NCI-H345 (cell line): ENCODE measurements at places on chromosomes 1 and 21.
A peak's percentile ranks its signal among the peaks of the same experiment; 100 is the strongest.

GRCh38 chr21:45361033-45361997 is 43.6 kb upstream of the COL18A1 start:
- DNase-seq, result no peak

DNA sequence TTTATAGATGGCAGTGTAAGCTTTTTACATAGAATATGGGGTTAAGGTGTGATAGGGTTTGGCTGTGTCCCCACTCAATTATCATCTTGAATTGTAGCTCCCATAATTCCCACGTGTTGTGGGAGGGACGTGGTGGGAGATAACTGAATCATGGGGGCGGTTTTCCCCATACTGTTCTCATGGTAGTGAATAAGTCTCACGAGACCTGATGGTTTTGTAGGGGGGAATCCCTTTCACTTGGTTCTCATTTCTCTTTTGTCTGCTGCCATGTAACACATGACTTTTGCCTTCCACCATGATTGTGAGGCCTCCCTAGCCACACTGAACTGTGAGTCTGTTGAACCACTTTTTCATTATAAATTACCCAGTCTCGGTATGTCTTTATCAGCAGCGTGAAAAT is 290.3 kb upstream of the B3GALT2 start:
- DNase-seq, result no peak

DNA sequence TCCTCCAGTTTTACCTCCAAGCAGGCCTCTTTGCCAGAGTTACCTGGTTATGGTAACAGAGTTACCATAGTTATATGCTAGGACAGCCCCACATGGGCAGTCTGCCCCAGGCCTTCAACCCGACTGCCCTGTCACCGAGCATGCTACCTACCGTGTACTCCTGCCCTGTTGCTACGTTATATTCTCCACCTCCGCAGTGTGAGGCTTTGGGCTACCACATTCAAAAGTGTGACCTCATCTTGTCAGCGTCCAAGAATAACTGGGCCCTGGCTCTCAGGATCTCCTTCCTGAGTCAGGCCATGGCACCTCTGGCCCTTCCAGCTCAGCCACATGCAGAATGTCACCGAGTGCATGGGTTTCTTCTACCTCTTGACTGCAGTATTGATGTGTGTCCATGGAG is 8.9 kb downstream of the MAPKAPK2 start:
- no peak for DNase-seq

GRCh38 chr1:235866205-235866912 is at the start of gene LYST:
LYST (minus strand) TSS chr1:235866906; CDS start chr1:235830417, 36,489 bp downstream.
- DNase-seq, result peak; percentile 56

DNA sequence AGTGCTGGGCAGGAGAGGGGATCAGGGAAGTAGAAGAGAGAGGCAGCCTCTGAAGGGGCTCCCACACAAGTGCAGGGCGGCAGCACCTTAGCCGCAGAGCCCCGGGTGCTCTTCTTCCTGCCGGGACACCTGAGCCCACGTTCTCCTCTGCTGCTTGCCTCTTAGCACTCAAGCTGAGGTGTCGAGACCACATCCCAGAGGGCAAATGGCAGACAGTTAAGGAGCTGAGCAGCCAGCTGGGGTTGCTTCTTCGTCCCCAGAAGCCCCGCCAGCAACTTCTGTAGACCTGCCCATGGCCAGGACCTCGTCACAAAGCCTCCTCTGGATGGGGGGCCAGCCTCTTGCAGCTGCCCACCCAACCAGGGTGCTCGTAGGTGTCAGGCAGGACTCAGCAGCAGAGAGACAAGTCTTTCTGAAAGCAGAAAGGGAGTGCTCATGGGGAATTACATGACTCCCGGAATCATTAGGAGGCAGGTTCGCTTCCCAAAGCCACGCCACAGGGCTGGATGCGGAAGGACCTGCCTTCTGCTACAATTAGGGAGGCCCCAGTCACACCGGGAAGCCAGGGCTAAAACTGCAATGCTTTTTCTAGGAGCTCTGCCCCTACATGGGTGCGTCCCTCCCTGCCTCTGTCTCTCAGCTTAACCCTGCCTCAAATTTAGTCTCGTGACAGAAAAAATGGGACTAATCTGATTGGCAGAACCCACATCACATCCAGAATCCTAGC is 141.4 kb upstream of the RAB4A start:
- DNase-seq, result no peak

- DNase-seq, result no peak
Observed at GRCh38 chr1:246063013-246063616, 444.0 kb downstream of the SMYD3 start.

DNA sequence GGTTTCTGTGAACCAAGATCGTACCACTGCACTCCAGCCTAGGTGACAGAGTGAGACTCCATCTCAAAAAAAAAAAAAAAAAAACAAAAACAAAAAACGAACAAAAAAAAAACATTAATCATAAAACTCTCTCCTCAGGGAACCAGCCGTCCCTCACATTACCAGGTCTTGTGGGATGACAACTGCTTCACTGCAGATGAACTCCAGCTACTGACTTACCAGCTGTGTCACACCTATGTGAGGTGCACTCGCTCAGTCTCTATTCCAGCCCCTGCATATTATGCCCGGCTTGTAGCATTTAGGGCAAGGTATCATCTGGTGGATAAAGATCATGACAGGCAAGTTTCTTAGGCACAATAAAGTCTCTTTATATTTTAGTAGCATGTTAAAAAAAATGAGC is 32.3 kb upstream of the AGO1 start:
- DNase-seq, result no peak

DNA sequence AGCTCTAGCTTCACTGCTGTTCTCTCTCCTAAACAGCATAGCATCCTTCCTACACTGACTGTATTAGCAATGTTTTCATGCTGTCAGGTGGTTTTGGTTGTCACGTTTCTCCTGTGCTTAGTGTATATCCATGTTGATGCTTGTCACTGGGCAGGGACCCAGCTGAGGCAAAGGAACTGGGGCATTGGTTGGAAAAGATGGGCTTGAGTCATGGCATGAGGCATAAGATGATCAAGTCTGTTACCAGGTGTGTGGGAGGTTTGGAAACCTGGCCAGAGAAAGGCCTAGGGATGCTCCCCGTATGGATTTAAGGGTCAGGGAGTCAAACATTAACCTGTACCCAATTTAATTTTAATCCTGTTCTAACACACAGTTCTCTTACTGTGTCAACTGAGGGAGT is 69.6 kb downstream of the OSBPL9 start:
- no peak for DNase-seq

DNA sequence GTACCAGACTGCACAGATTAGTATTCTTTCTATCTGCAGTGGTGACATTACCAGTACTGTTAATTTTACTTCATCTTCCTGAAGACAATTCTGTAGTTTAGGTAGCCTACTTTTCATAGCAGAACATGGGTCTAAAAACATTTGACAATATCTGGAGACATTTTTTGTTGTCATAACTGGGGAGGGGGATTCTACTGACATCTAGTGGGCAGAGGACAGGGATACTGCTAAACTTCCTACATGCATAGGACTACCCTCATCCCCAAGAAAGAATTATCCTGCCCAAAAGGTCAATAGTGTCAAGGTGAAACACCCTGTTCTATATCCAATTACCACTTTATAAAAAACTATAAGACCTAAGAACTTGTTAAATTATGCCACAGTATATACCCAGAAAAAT is 3.4 kb upstream of the ARHGAP29 start:
- DNase-seq, result peak; percentile 53

GRCh38 chr1:7783178-7783711 is 846 bp upstream of the PER3 start:
- DNase-seq, result peak; percentile 64

GRCh38 chr1:92599184-92599583 is 112.5 kb upstream of the GFI1 start:
- DNase-seq, result no peak

DNA sequence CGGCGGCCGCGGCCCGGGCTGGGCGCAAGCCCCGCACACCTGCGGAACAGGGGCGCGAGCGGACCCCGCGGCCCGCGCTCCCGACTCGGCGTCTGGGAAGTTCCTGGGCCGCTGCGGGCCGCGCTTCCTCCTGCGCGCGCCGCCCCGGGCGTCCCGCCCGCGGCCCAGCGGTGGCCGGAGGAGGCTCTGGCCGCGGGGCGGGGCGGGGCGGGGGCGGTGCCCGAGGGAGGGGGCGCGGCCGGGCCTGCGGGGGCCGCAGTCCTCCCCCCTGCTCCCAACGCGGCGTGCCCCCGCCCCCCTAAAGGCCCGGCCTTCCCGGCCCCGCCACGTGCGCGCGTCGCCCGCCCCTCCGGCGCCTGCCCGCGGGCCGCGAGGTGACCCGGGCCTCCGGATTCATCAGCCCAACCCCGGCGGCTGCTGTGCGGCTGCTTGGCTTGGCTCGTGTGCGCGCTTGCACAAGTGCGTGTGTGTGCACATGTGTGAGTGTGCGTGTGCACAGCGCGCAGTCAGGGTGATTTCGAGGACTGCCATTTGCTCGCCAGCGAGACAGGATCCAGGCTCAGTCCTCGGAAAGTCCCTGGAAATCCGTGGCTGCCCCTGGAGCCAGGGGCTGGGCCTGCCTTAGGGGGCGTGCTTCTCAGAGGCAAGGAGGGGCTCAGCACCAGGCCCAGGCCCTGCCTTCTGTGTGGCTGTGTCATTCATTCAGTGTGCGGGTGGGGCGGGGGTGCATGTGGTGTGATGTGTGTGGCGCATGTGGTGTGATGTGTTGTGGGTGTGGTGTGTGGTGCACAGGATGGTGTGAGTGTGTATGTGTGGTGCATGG is at the start of gene C2CD2:
TSS of gene C2CD2 (minus strand) at position 188 of the 823 bp plus-strand sequence. CDS start 370 bp downstream, outside the sequence.
- DNase-seq, result peak; percentile 73

- no peak for DNase-seq
Observed at GRCh38 chr1:93588206-93588605, 93.4 kb downstream of the BCAR3 start.

DNA sequence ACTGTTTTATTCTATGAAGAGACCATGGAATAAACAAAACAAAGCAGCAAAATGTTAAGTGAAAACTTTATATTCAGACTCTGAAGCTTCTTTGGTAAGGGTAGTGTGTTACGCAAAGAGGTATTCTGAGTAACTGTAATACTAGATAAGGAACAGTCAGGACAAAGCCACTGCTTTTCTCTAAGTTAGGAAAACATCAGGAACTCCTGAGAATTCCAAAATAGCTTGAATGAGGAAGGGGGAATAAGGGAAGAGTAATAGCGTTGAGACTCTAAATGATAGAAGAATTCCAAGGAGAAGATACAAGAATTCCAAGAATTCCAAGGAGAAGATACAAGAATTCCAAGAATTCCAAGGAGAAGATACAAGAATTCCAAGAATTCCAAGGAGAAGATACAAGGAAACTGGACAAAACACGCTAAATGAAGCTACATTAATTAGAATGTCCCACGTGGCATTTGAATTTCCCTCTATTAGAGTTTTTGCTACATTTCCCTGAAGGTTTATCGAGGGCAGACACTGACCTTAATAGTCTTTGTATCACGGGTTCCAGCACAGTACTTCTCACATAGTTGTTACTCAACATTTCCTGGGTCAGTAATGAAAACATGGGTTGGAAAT is 71.5 kb downstream of the SMYD3 start:
- DNase-seq, result no peak

GRCh38 chr1:94551449-94551848 is 9.9 kb upstream of the F3 start:
- DNase-seq, result no peak

- no peak for DNase-seq
Observed at GRCh38 chr1:91631718-91632330, 131.2 kb downstream of the CDC7 start.

GRCh38 chr1:66993076-66993475 is 60.9 kb downstream of the SLC35D1 start:
- no peak for DNase-seq

DNA sequence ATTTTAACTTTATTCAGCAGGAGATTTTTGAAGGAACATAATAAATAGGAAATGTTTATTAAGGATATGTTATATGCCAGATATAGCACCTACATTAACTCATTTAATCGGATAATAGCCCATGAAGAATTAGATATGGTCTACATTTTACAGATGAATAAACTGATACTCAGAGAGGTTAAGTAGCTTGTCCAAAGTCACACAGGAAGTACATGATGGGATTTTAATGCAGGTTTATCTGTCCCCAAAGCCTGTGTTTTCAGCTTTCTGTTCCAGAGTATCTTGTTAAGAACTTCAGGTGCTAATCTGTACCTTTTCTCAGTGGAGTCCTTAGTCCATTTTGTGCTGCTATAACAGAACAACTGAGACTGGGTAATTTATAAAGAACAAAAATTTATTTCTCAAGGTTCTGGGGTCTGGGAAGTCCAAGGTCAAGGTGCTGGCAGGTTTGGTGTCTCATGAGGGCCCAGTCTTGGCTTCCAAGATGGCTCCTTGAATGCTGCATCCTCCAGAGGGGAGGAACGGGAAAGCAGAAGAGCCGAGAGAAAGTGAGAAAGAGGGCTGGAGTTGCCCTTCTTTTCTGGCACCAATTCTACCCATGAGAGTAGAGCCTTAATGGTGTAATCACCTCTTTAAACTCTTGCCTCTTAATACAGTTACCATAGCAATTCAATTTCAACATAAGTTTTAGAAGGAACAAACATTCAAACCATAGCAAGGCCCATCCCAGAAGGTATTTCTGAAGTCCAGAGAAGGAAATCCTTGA is 17.3 kb downstream of the C1orf21 start:
- no peak for DNase-seq

GRCh38 chr21:25871566-25871965 is 136.8 kb downstream of the GABPA start:
- DNase-seq, result no peak

DNA sequence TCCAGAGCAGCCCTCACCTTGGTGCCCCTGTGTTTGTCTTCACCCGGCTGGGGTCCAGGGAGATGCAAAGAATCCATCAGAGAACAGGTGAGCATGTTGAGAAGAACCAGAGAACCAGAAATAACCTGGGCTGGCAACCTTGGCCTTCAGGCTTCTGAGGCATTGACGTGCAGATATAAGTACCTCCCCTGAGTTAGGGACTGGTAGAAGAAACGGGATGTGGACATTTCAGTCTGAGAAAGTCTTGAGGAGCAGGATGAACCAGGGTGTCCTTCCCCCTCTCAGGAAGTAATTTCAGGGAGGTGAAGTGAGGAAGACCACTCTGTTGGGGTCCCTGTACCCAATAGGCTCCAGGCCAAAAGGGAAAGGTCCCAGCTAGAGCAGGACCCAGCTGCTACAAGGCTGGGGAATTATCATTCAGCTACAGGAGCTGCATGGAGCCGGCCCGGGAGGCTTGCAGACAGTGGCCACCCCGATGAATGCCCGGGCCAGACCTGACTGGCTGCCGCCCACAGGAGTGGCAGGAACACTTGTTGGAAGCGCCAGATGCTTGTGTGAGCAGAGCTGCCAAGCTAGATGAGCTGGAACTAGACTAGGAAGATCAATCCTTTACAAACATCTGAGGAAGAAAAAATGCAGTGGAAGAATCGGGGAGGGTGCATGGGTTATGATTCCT is 1.7 kb upstream of the AURKAIP1 start:
- DNase-seq, result no peak

GRCh38 chr1:3372317-3372716 is 82.1 kb upstream of the ARHGEF16 start:
- DNase-seq, result no peak

GRCh38 chr1:154219541-154219940 is 1.2 kb upstream of the UBAP2L start:
- no peak for DNase-seq
